Activated naive CD4-positive, alpha-beta T cell (primary cell): ENCODE measurements at places on chromosomes 6 and 20.
A peak's percentile ranks its signal among the peaks of the same experiment; 100 is the strongest.

- no peak for DNase-seq
Measured at GRCh38 chr20:13353261-13353945, 132.3 kb downstream of the ISM1 start.

DNA sequence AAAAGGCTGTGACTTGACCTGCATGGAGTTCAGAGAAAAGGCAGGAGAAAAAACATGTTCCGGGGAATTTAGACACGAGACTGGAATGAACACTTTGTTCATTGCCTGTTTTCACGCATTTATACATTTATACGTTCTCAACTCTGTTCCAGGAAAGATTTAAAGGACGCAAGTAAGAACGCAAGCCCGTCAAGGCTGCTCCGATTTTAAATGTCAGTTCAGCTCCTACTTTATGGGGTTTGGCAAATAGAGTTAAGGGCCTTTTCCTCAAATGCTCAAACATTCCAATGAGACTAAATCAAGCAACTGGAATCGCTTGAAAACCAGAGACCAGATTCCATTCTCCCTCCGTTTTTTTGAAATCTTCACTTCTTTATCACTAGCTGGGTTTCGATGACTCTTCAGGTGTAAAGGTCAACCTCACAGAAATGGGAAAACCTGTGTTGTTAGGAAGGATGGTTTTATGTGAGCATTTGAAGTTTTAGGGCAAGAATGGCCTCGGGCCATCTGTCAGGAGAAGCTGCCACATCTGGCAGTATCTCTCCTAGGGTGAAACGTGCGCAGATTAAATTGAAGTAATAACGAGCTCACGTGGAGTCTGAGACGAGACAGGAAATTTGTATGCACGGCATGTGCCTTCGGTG lies 24.9 kb downstream of the TTLL2 start:
- DNase-seq = no peak

DNA sequence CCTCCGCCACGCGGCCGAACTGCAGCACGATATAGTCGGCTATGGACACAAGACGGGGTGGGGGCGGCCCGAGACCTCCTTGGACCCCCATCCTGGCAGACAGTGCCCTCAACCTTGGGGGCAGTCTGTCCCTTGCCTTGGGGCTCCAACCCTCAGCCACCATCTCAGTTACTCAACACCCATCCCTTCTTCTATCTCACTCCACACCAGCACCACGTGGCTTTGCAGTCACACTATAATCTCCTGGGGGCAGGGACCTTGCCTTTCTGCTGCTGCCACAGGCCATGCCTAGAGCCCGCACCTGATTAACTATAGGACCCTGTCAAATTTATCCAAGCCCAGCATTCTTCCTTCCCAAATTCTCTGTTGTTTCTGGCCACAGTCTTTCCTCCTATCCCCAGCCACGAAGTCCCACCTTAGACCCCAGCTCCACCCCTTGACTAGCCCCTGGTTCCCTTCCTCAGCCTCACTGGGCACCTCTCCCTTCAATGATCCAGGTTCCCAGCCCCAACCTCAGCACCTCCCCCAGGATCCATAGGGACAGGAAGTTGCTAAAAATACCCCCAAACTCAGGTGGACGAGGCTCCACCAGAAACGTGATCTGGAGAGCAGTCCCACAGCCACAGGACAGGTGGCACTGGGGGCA lies 1.7 kb upstream of the TEAD3 start:
- no peak for DNase-seq

- DNase-seq = no peak
Measured at GRCh38 chr6:157278171-157278570, 45.1 kb downstream of the TMEM242 start.

- no peak for DNase-seq
Measured at GRCh38 chr6:15506066-15506465, 156.8 kb downstream of the DTNBP1 start.

DNA sequence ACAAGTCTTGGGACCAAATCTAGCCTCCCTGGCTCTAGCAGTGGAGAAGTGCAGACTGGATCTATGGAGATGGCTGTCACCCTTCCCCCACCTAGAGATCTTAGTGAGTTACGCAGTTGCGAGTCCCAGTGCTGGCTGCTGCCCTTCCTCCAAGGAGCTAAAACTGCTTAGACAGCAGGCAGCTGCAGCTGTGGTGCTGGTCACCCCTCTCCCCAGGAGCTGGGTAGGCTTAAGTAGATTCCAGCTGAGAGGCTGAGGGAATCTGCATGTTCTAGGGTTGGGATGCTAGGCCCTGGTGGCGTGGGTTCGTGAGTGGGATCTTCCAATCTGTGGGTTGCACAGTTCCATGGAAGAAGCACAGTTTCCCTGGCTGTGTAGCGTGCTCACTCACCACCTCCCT lies 120.2 kb downstream of the SLC35B3 start:
- no peak for DNase-seq

GRCh38 chr6:24183584-24183983 lies 57.6 kb downstream of the NRSN1 start:
- no peak for DNase-seq

DNA sequence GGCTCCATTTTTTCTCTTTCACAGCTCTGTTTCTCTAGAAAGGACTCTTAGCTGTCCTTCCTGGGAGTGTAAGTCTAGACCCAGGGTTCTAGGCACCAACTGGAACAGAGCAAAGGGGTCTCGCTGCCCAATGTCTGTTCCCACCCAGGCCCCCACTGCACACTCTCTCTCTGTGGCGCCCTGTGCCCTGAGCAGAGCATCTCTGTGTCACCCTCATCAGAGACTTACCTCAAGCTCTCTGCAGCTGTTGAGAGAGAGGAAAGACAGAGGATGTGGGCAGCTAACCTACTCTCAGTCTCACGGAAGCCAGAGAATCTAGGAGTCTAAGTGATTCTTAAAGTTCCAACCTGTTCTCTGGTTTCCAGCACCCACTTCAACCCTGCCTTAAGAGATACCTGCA lies 9.5 kb downstream of the NCR2 start:
- peak; percentile 9 for DNase-seq

- no peak for DNase-seq
Measured at GRCh38 chr20:57289391-57290177, 23.1 kb upstream of the BMP7 start.

DNA sequence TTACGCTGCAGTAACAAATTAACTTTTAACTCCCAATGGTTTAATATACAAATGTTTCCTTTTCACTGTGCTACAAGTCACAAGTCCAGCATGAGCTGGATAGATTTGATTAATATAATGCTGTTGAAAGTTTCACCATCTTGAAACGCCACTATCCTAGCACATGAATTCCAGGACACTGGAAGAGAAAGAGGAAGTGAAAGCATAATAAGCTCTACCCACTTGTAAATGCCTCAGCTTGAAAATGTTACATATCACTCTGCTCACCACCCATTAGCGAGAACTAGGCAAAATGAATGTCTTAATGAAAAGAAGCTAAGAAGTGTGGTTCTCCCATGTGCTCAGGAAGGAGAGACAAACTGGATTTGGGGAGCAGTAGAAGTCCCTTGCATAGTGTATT lies 46.9 kb downstream of the PCSK2 start:
- no peak for DNase-seq
